ENCODE measurements at places on chromosomes 4 and X. TPM values are rescaled to one million over a fixed set of nuclear protein-coding genes. Genes with fewer than 3 reads are reported as not detected.

Gene RAB39B
- 8.7 TPM for total RNA-seq

Gene C4orf51
- total RNA-seq, result not detected

Gene SH3BGRL
- 76.2 TPM for total RNA-seq

Gene OTC
- total RNA-seq, result not detected

Gene LIMCH1
- not detected for total RNA-seq

Gene ADGRL3
- not detected for total RNA-seq

Gene ZNF157
- total RNA-seq, result 0.25 TPM

Gene MAGEE2
- total RNA-seq, result not detected

All from T-helper 2 cell treated with Interferon-gamma antibody and Interleukin-4, amounts not matched to agents 100 ng/mL and 5 ng/mL, for 36 hours (primary cell).